ENCODE measurements at places on chromosomes 1 and 21. TPM values are rescaled to one million over a fixed set of nuclear protein-coding genes. Genes with fewer than 3 reads are reported as not detected.

Gene LCE1D
- total RNA-seq: not detected

Gene HPDL
- not detected for total RNA-seq

Gene PADI4
- 0.44 TPM for total RNA-seq

Gene ANKRD45
- total RNA-seq: 0.44 TPM

- no peak overlapping the region for H3K4me3 ChIP-seq
- peaks cover 21% of the 10 kb centered on the region for H3K4me1 ChIP-seq
- no peak for DNase-seq
- H3K27me3 ChIP-seq: no peaks in the 10 kb centered on the region
- H3K36me3 ChIP-seq: no peaks in the 10 kb centered on the region
- H3K27ac ChIP-seq: no peak overlapping the region
Observed at GRCh38 chr21:41170859-41171609, 3.1 kb downstream of the BACE2 start.

DNA sequence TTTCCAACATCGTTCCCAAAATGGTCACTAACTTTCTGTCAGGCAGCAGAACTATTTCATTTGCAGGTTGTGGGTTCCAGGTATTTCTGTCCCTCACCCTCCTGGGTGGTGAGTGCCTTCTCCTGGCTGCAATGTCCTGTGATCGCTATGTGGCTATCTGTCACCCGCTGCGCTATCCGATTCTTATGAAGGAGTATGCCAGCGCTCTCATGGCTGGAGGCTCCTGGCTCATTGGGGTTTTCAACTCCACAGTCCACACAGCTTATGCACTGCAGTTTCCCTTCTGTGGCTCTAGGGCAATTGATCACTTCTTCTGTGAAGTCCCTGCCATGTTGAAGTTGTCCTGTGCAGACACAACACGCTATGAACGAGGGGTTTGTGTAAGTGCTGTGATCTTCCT is 9.3 kb downstream of the OR2AJ1 start:
- no peak overlapping the region for H3K4me3 ChIP-seq
- no peaks in the 10 kb centered on the region for H3K36me3 ChIP-seq
- no peaks in the 10 kb centered on the region for H3K27me3 ChIP-seq
- no peaks in the 10 kb centered on the region for H3K4me1 ChIP-seq
